ENCODE measurements at places on chromosomes 2 and 18.
A peak's percentile ranks its signal among the peaks of the same experiment; 100 is the strongest.

DNA sequence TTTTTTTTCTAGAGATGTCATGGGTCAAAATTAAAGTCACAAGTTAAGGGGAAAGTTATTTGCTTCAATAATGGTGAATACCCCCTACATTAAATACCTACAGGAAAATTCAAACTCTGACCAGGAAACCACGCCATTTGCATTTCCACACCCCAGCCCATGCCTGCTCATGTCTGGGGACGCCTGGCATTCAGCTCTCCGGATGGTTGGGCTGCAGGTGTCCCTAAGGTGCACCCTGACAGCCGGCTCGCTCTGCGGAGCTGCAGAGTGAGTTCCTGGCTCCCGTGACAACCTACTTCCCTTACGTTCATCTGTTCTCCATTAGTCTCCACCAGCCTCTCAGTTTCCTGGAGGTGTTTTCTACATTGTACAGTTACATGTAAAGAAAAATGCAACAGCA, 122.7 kb upstream of the RIOK3 start:
- DNase-seq = peak; percentile 91

DNA sequence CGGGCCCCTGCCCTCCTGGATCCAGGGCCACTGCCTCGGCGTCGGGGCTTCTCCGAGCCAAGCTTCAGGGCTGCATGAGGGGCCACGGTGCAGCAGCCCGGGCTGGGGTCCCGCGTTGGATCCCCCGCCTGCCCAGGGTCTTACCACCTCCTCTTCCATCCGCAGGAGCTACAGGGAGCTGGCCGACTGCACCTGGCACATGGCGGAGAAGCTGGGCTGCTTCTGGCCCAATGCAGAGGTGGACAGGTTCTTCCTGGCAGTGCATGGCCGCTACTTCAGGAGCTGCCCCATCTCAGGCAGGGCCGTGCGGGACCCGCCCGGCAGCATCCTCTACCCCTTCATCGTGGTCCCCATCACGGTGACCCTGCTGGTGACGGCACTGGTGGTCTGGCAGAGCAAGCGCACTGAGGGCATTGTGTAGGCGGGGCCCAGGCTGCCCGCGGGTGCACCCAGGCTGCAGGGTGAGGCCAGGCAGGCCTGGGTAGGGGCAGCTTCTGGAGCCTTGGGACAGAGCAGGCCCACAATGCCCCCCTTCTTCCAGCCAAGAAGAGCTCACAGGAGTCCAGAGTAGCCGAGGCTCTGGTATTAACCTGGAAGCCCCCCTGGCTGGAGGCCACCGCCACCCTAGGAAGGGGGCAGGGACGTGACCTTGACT, 52.1 kb downstream of the RAMP1 start:
- no peak for DNase-seq

- peak; percentile 37 for DNase-seq
These were observed 176.1 kb downstream of the TMEM18 start for GRCh38 chr2:501130-501529.

DNA sequence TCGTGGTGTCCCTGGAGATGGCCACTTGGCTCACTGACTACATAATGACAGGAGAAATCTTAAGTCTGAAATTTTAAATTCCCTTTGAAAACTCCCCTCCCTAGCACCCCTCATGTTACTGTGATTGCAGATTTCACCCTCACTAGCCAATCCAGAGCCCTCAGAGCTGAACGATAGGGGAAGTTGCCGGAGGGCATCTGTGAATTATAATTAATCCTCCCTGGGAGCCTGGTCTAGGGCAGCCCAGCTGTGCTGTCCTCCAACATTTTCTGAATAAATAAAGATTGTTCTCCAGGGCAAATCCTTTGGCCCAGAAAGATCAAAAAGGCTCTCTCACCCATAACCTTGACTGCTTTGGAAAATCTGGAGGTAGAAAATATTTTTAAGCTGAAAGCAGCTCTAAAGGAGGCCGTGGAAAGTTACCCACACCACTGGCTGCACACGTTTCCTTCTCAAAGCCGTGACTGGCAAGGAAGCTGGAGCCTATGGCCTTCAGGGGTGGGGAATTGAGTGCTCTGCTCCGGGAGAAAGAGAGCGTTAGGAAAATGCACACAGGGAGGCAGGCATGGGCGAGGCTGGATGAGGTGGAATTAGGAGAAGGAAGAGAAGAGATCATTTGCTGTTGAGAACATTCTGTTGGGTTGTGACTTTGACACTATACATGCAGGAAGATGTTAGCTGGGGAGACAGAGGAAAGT, 68.9 kb upstream of the CNGA3 start:
- no peak for DNase-seq

GRCh38 chr2:172285010-172285621, 142.3 kb upstream of the ITGA6 start:
- DNase-seq = peak; percentile 11

- no peak for DNase-seq
These were observed 106.2 kb downstream of the CPO start for GRCh38 chr2:207045531-207045930.

GRCh38 chr2:197315371-197315770, 4.8 kb upstream of the ANKRD44 start:
- no peak for DNase-seq

- no peak for DNase-seq
These were observed 27.7 kb upstream of the AP1S3 start for GRCh38 chr2:223865124-223865523.

GRCh38 chr2:75555701-75556100, 5.0 kb downstream of the EVA1A start:
- no peak for DNase-seq

DNA sequence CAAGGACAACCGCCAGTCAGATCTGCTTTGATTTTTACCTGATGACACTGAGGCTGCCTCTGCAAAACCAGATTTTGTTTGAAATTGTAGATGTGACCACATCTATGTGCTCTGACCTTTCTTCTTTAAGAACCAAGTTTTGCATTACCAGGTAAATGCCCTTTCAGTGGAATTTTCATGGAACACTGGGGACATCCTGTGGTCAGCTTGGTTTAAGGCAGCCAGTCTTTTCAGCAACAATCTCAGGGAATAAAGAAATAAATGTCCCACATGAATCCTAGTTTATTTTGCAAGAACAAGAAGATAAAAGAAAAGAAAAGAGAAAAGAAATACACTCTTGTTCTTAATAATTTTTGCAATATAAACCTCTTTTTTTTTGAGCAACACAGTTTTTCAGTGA, 90.6 kb downstream of the POU3F3 start:
- peak; percentile 19 for DNase-seq

All from NCI-H526 (cell line).